NCI-H1092 (cell line): ENCODE measurements at places on chromosomes 16 and 17.

- DNase-seq, result no peak
Measured at GRCh38 chr17:78075545-78075944, 53.0 kb downstream of the TMC6 start.

DNA sequence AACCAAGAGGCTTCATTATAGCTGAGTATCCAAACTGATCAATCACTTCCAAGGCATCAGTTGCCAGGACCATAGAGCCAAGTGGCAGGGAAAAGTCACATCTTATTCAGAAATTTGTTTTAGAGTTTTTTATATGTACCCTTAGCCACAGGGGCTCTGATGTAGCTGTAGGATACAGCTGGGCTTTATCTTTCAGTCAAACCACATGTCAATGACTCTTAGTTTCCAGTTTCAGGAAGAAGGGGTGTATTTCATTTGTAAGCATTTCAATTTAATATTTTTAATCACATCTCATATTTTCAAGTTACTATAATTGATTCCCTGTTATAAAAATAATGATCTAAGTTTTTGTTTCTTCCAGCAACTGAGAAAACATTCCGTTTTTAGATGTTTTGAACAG, 2.9 kb upstream of the FLCN start:
- no peak for DNase-seq

DNA sequence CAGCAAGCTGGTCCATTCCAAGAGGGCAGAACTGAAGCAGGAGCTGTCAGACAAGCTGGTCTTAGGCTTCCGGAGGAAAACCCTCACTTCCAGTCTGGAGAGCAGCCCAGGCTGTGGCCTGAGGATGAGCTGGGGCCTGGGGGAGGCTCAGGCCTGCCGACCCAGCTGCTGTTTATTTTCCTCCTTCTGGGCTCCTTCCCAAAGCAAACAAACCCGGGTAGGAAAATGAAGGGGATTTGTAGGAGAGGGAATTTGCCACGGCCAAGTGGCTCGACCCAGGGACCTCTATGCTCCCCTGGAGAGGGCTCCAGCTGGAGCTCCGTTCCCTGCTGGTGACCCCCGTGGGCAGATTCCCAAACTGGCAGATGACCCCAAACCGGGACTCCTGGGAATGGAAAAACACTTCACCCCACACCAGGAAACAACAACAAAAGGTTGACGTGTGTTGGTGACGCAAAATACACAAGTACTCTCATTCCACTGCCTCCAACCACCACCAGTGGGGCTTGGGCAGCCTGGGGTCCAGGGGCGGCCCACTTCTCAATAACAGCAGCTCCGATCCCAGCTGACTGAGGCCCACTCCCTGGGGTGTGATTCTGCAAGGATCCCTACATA, 8.8 kb downstream of the JUP start:
- DNase-seq, result peak; percentile 93

GRCh38 chr17:50758524-50758923, 8.8 kb downstream of the ANKRD40CL start:
- no peak for DNase-seq

DNA sequence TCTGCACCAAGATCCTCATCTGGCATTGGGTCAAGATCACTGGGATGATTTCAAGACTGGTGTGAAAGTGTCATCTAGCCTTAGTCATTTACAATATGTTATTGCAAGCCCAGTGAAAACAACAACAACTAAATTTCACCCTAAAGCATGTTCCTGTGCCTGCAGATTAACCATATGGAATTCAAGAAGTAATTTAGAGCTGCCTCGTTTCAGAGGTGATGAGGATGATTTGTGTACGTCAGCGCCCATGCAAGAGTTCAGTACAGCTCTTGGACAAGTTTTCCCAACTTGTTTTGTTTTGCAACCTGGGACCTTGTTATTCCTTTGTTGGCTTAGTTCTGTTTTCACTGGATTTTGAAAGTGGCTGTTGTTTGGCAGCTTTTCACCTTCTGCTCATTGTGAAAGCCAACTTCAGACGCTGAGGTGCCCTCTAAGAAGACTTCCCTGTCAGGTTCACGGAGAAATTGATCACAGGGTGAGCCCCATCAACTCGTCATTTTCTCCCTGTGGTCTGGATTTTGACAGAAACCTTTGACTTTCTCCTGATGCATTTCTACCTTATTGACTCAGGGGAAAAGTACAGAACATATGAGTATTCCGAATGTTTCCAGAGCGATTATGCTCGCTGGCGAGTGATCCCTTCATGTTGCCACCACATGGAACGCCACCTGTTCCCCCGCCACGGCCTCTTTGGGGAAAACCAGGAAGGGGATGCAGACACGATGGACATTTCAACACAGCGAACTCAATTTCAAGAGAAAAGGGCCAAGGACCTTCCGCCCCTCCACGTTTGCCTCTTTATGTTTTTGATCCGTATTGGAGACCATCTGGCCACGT, 85.6 kb downstream of the FOXL1 start:
- DNase-seq, result no peak

DNA sequence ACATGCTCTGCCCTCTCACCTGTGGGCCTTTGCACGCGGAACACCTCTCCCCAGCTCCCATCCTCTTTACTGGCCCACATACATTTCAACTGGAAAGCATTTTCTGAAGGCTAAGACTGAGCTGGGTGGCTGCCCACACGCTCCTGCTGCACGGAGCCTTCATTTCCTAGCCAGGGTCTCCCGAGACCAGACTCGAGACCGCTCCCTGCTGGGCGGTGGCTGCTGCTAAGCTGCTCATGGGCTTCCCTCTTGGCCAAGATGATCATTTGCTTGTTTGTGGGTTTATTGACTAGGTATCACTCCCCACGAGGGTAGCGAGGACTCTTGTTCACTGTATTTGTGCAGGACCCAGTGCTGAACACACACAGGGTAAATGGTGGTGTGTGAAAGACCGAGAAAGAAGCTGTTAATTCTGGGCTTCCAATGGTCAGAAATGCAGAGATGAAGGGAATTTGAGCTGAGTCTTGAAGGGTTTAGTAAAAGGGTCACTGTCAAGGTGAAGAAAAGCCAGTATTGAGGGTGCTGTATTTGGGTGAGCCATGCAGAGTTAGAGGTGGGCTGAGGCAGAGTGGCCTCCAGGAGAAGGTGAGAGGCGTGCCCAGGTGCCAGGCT, 907 bp downstream of the TRAPPC2L start:
- DNase-seq, result peak; percentile 61

- DNase-seq, result no peak
Measured at GRCh38 chr16:70393662-70394061, 45.2 kb downstream of the ST3GAL2 start.

- DNase-seq, result no peak
Measured at GRCh38 chr17:39400547-39401411, 647 bp downstream of the FBXL20 start.

- DNase-seq, result no peak
Measured at GRCh38 chr17:43314611-43315011, 80.8 kb upstream of the RNU2-1 start.

DNA sequence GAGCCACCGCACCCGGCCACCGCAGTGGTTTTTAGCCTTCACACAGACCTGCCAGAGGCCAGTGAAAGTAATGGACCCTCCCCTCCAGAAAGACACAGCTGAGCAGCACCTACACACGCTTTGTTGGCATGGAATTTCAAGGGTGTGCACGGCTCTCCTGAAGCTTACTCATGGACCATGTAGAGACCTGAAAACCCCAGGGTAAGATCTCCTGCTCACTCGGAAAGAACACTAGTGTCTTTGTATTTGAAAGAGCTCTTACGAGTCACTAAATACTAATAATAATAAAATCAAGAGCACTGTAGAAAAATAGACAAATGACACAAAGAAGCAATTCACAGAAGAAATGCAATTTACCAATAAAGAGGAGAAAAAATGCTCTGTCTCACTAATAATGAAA, 20.0 kb downstream of the SLC43A2 start:
- no peak for DNase-seq

GRCh38 chr17:45973946-45974859, 24.8 kb upstream of the STH start:
- DNase-seq, result no peak

- DNase-seq, result no peak
Measured at GRCh38 chr17:78514521-78514920, 62.7 kb downstream of the DNAH17 start.

DNA sequence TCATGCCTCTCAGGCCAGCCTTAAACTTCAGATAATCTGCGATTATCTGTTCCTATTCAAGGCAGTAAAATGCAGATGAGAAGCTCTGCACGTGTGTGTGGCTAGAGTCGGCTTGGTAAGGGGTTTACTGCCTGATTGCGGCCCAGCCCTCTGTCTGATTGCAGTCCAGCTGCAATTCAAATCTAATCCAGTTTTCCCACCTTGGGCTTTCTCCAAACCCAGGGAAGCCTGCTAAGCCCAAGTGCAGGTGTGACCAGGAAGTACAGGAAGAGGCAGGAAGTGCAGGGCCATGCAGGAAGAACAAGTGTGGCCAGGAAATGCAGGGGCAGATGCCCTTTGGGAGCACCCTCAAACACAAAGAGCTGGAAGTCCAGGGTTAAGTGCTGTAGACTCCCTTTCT, 314.9 kb downstream of the CEP112 start:
- no peak for DNase-seq

GRCh38 chr16:3021449-3022207, 1.5 kb downstream of the TNFRSF12A start:
- peak; percentile 30 for DNase-seq

GRCh38 chr16:24754543-24754942, 25.1 kb downstream of the TNRC6A start:
- DNase-seq, result no peak

DNA sequence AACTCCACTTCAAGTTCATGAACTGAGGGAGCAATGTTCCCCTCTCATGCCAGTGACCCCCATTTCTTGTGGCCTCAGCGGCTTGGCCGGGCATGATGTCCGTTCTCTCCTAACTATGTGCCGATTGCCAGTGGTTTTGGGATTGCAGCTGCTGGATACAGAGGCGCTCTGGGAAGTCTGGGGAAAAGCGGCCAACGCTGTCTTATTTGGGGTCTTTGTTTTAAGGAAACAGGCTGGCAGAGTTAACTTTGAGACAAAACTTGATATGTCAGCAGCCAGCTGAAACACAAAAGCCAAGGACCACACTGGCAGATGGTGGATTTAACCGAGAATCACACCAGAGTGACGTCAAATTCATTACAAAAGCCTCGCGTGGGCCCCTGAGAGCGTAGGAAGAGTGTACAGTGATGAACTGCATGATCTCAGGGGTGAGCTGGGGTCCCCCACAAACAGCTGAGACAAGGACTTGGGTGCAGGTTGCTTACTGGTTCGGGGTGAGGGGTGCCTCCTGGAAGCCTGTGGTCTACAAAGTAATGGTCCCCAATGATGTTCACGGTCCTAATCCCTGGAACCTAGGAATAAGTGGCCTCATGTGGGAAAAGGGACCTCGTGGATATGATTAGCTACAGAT, 180.4 kb downstream of the IRF8 start:
- no peak for DNase-seq

GRCh38 chr17:76369379-76369778, 15.0 kb upstream of the SPHK1 start:
- no peak for DNase-seq

GRCh38 chr16:30533748-30534367, 800 bp downstream of the ZNF747 start:
- no peak for DNase-seq

GRCh38 chr16:75075688-75076268, 40.8 kb downstream of the LDHD start:
- no peak for DNase-seq

DNA sequence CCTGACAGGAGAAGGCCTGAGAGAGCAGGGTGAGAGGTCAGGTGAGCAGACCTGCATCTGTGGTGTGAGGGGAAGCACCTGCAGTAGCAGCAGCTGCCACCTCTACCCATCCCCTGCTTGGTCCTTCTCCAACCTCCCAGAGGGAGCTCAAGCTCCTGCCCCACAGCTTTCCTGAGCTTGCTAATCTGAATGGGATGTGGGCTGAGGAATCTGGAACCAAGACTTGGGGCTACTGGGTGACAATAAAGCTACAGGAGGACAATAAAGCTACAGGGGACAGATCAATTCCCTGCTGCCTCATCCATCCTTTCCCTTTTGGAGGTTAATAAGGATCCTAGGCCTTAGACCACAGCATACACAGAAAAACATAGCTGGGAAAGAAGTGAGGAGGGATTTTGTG, 4.9 kb upstream of the TBX4 start:
- DNase-seq, result no peak

DNA sequence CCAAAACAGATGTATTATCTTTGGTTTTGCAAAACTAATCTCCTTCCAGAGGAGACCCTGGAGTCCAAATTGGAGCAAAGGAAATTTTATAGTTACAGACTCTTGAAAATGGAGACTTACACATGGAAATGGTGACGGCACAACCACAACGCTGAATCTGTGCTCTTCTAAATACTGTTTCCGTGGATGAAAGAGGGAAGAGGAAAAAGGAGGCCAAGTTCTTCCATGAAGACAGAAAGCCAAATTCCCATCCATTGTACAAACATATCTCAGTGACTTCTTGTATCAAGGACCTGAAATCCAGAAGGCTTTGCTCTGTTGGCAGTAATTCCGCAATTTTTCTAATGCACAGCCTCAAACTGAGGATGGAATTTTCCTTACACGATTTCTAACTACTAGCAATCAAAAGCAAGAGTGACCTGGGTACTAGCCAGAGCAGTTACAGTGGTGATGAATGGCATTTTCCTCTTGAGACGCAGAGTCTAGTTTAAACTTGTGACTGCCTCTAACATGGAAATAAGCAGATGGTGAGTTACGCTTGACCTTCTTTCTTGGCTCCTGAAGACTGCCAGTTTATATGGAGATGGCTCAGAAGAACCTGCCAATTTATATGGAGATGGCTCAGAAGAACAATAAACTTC, 38.5 kb downstream of the VPS53 start:
- no peak for DNase-seq

DNA sequence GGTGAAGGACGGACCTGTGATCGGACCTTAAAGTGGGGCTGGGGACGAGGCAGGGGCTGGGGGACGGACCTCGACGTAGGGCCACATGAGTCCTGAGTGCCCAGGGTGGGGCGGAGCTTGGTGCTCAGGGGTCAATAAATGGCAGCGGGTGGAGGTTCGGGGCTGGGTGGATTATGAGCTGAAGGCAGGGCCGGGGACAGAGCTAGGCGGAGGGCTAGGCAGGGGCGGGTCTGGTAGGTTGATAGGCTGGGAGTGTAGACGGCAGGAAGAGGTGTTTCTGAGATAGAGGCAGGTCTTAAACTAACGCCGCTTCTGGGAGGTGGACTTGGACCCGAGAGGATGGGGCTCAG, 733 bp downstream of the CHRNB1 start:
- no peak for DNase-seq

DNA sequence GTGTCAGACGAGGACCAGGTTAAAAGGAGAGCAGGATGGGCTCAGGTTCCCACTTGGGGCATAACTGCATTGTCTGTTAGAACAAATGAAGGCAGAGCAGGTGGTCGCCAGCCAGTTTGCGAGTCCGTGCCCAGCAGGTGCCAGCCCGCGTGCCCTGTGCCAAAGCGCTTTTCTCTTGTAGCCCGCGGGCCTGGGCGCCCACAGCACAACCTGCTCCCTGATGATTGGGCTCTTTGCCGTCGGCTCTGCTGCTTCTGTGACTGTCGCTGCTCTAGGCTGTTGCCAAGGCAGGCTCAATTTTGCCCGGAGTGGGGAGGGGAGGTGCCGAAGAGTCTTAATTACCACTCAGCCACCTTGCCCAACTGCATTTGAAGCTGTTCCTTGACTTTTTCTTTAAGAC, 21.1 kb downstream of the KNOP1 start:
- DNase-seq, result peak; percentile 89

GRCh38 chr17:13010959-13011358, 6.9 kb downstream of the ELAC2 start:
- no peak for DNase-seq
